ENCODE measurements at places on chromosomes 2 and 18. TPM values are rescaled to one million over a fixed set of nuclear protein-coding genes. Genes with fewer than 3 reads are reported as not detected.

HTR2B gene
- 4.4 TPM for total RNA-seq

FHOD3 gene
- 0.14 TPM for total RNA-seq

SKA1 gene
- total RNA-seq = 18.0 TPM

REG3A gene
- total RNA-seq = not detected

FAM168B gene
- 98.2 TPM for total RNA-seq

ARHGEF33 gene
- total RNA-seq = 0.34 TPM

FAM237A gene
- not detected for total RNA-seq

SALL3 gene
- 0.05 TPM for total RNA-seq
